ENCODE measurements at places on chromosomes 5 and 9.
A peak's percentile ranks its signal among the peaks of the same experiment; 100 is the strongest.

- DNase-seq = no peak
Measured at GRCh38 chr5:14534773-14535172, 46.8 kb upstream of the OTULINL start.

DNA sequence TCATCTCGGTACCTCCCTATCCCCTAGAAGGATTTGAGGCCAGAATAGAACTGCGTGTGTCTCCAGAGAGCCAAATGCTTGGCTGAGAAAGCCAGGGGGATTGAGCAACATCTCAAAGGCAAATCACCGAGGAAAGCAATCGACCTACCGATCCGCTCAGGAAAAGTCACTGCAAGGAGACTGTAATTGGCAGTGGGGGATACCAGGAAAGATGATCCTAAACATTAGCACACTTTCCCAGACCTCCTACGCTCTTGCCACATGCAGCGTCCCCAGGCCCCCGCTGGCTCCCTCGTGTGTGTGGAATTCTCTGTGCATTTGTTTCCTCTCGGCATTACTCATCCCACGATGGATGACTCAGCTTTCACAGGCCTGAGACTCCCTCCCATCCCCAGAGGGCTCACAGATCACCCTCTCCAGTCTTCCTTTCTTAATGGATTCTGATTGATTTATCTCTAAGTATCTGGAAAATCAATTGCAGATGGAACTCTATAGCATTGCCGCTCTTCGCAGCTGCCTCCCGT lies 82.2 kb upstream of the ICE1 start:
- peak; percentile 89 for DNase-seq

DNA sequence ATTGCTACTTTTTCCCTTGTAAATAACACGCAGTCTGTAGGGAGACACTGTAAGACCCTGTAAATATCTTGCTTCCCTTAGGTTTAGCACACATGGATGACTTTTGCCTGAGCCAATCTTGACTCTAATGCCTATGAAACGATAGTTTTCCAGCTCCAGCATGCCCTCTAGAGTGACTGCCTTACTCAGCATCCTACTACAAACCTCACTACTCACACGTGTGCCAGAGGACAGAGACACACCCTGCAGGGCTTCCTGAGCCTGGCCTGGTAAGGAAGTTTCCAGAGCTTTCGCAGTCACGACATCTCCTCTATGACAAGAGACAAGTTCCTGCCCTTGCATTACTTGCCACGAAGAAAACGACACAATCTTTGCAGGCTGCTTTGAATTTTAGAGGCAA lies 138.1 kb downstream of the ATPSCKMT start:
- peak; percentile 31 for DNase-seq

DNA sequence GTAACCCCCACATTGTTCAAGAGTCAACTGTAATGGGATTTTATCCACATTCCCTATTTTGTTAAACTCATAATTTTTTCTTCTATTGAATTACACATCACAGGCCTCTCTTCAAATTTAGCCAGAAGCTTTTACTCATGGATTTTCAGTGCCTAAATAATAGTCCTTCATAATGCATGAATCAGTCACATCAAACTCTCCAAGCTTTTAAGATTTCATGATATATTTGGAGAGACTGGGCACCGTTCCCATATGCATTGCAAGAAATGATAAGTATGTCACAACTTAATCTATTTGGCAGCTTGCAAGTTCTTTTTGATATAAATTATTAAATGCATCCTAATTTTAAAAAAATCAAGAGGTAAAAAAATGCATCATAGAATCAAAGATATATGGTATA lies 465.9 kb downstream of the DMAC1 start:
- no peak for DNase-seq

DNA sequence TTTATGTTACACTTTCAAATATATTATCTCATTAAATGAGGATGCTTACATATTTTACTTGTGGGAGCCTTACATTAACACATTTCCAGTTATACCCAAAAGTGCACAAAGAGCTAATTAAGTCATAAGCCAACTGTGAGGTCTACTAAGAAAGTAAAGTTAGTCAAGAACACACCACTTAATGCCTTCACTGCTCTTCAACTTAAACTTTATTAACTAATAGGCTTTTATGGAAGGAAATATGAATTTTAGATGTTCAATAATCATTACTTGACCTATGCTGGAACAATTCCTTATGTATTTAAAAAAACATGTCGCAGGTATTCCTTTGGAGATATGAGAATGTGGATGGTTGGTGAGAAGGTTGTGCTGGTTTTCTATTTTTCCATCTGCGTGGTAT lies 3.4 kb downstream of the ST8SIA4 start:
- DNase-seq = no peak

DNA sequence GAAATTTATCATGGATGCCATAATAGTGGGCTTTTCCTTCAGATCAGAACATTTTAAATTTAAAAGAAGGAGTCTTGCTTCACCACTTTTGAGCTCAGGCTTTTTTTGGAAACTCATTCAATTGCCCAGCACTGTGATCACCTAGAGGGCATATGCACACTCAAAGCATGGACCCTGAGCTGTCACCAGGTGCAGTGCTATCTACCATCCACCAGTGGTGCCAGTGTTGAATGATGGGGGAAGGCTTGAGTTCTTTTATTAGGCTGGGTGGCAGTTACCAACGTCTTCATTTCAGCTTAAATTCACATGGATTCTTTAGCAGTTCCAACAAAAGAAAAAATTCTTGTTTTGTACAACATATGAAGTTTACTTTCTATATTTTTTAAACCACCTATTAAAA lies 164.1 kb downstream of the CFAP90 start:
- DNase-seq = no peak

DNA sequence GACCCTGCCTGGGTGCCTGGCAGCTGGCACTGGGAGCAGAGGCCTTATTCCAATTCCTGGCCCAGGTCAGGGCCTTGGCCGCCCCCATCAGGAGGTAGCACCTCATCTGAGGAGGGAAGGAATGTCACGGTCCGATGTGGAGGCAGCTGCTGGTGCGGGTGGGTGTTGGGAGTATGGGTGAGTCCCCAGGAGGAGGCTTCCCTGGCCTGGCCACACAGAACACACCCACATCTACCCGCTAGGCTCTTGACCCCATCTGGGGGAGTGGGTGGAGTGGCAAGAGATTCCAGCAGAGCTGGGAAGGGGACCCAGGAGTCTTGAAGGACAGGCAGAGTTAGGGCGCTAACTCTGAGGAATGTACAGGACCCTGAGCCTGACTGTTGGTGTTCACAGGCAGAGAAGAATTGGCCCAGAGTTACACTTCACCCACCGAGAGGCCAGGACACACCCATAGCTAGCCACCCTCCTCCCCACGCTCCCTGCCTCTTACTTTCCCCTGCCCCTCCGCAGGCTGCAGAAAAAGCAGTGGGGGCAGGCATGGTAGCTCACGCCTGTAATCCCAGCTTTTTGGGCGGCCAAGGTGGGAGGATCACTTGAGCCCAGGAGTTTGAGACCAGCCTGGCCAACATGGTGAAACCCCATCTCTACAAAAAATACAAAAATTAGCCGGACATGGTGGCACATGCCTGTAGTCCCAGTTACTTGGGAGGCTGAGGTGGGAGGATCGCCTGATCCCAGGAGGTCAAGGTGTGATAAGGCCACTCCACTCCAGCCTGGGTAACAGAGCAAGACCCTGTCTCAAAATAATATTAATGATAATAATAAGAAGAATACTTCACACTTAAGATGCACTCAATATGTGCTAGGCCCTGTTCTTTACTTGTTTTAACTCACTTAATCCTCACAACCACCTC lies 6.0 kb downstream of the OLFML2A start:
- no peak for DNase-seq

GRCh38 chr9:107612136-107612535 lies 122.6 kb upstream of the KLF4 start:
- no peak for DNase-seq
